HepG2 (cell line): ENCODE measurements at places on chromosomes 2 and 18. TPM values are rescaled to one million over a fixed set of nuclear protein-coding genes. Genes with fewer than 3 reads are reported as not detected.

The MYO3B gene
- polyA plus RNA-seq, result 0.01 TPM in 1 of 2 replicates, not detected in the other

The PRSS56 gene
- polyA plus RNA-seq, result not detected in 2 replicates

The KCNS3 gene
- not detected in 2 replicates for polyA plus RNA-seq

The SERPINB10 gene
- polyA plus RNA-seq, result not detected in 2 replicates

The LRRTM4 gene
- 1.2 TPM in 2 replicates for polyA plus RNA-seq
